ENCODE measurements at places on chromosomes 7 and 10. TPM values are rescaled to one million over a fixed set of nuclear protein-coding genes. Genes with fewer than 3 reads are reported as not detected.

GRCh38 chr7:129702316-129702715 lies 90.8 kb downstream of the NRF1 start:
- no peak for DNase-seq
- no peak overlapping the region for H3K4me3 ChIP-seq
- H3K36me3 ChIP-seq: no peaks in the 10 kb centered on the region

The ADRA2A gene
- total RNA-seq: 0.32 TPM

GRCh38 chr7:158458096-158458495 lies 129.5 kb downstream of the PTPRN2 start:
- H3K4me3 ChIP-seq: no peak overlapping the region
- no peak for DNase-seq
- H3K27me3 ChIP-seq: no peaks in the 10 kb centered on the region
- no peaks in the 10 kb centered on the region for H3K4me1 ChIP-seq

- no peaks in the 10 kb centered on the region for H3K36me3 ChIP-seq
- DNase-seq: no peak
- H3K4me1 ChIP-seq: no peaks in the 10 kb centered on the region
- no peak overlapping the region for H3K4me3 ChIP-seq
Observed at GRCh38 chr7:14158111-14158510, 168.6 kb upstream of the ETV1 start.

The ST8SIA6 gene
- total RNA-seq: 0.39 TPM

The KEL gene
- not detected for total RNA-seq

DNA sequence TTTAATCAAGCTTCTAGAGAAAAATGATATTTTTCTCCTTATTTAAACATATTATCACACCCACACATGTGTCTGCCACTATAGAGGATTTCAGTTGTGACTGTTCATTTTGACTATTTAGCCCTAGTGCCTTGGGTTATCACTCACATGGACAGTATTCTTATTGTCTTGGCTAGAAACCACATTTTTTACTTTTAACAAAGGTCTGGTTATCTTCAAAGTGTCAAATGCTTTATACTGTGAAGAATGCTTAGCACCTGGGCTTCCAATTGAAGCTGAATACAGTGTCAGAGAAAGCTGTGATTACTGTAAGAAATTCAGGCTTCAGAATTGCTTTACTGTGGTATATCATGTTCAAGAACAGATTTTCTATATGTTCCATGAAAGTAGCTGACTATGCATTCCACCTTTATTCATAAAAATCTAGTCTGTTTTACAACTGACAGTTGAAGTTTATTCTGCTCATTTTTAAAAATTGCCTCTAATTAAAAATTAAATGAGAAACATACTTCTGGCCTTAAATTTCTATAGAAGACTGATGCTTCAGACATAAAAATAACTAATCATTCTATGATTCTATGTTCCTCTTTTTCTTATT lies 278.6 kb downstream of the SEMA3D start:
- no peak overlapping the region for H3K4me3 ChIP-seq
- H3K27me3 ChIP-seq: no peaks in the 10 kb centered on the region
- no peak overlapping the region for H3K27ac ChIP-seq
- H3K4me1 ChIP-seq: no peaks in the 10 kb centered on the region

DNA sequence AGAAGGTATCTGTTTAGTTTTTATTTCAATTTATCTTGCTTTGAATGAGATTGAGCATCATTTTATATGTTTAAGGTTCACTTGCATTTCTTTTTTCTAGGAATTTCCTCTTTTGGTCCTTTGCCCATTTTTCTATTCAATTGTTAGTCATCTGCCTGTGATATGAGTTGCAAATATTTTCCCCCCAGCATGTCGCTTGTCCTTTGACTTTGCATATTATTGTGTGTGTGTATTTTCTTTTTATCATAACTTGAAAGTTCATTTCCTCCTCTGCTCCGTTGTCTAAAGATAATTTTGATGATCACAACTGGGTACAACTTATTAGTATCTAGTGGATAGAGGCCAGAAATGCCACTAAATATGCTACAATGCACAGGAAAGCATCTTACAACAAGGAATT lies 132.7 kb upstream of the MDFIC start:
- no peak overlapping the region for H3K4me3 ChIP-seq
- DNase-seq: no peak
- H3K36me3 ChIP-seq: no peaks in the 10 kb centered on the region
- H3K27ac ChIP-seq: no peak overlapping the region

DNA sequence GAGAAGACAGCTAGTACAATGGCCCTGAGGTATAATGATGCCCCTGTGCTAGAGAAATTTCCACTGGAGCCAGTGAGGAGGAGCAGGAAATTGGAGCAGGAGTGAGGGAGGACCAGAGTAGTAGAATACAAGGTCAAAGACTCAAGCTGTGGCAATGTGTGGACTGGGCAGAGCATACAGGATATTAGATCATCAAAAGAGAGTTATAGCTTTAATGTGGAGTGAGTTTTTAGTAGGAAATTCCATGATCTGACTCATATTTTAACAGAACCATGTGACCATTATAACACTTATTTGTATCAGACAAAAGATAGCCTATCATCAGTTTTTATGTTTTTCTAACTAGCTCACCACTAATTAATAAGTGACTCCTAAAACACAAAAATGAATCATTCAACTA lies 154.1 kb downstream of the DGKB start:
- no peak overlapping the region for H3K27ac ChIP-seq
- H3K4me3 ChIP-seq: no peak overlapping the region
- H3K27me3 ChIP-seq: no peaks in the 10 kb centered on the region
- H3K36me3 ChIP-seq: no peaks in the 10 kb centered on the region
- no peaks in the 10 kb centered on the region for H3K4me1 ChIP-seq

GRCh38 chr7:131124001-131124629 lies 203.6 kb upstream of the MKLN1 start:
- no peak for DNase-seq
- no peaks in the 10 kb centered on the region for H3K4me1 ChIP-seq
- H3K27me3 ChIP-seq: no peaks in the 10 kb centered on the region
- no peak overlapping the region for H3K4me3 ChIP-seq
- no peak overlapping the region for H3K27ac ChIP-seq

- no peak overlapping the region for H3K4me3 ChIP-seq
- no peak for DNase-seq
- H3K4me1 ChIP-seq: no peaks in the 10 kb centered on the region
- no peaks in the 10 kb centered on the region for H3K27me3 ChIP-seq
- no peaks in the 10 kb centered on the region for H3K36me3 ChIP-seq
Observed at GRCh38 chr10:78560341-78560688, 508.5 kb upstream of the ZMIZ1 start.

DNA sequence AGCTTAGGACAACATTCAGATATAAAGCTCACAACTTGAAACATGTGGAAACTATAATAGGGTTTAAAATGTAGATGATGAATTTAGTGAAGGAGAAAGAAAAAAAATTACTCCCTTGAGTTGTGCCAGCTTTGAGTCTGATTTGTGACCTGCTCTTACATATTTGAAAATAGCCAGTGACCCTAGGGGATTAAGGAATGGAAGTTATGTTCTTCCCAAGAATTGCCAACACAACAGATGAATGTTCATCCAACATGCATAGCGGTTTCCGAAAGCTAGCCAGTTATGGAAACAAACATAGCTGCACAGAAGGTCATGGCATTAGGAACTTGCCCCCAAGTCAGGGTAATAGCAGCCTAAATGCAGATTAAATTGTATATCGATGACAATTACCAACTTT lies 10.8 kb downstream of the TMEM196 start:
- H3K27me3 ChIP-seq: no peaks in the 10 kb centered on the region
- no peak overlapping the region for H3K27ac ChIP-seq
- DNase-seq: no peak
- H3K4me3 ChIP-seq: no peak overlapping the region
- no peaks in the 10 kb centered on the region for H3K36me3 ChIP-seq
- H3K4me1 ChIP-seq: no peaks in the 10 kb centered on the region

The OPTN gene
- total RNA-seq: 35.5 TPM

DNA sequence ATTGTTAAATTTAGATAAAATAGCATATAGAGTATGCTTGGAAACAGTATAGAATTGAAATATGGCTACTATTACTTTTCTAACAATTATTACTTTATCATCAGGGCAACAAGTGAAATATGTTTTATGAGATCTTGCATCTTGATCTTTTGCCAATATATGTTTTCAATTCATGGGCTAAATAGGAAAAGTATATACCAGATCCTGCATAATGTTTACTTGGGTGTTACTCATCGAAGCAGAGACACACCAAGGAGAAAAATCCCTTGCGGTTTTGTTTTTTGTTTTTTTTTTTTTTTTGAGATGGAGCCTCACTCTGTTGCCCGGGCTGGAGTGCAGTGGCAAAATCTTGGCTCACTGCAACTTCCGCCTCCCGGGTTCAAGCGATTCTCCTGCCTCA lies 541.4 kb downstream of the SUGCT start:
- H3K4me3 ChIP-seq: no peak overlapping the region
- no peak for DNase-seq
- H3K27me3 ChIP-seq: no peaks in the 10 kb centered on the region
- H3K36me3 ChIP-seq: no peaks in the 10 kb centered on the region
- H3K4me1 ChIP-seq: no peaks in the 10 kb centered on the region
- no peak overlapping the region for H3K27ac ChIP-seq

The PHYHIPL gene
- total RNA-seq: 0.71 TPM

GRCh38 chr7:29748286-29749099 lies 57.8 kb upstream of the WIPF3 start:
- no peaks in the 10 kb centered on the region for H3K27me3 ChIP-seq
- no peaks in the 10 kb centered on the region for H3K36me3 ChIP-seq
- H3K4me1 ChIP-seq: no peaks in the 10 kb centered on the region
- no peak overlapping the region for H3K4me3 ChIP-seq

DNA sequence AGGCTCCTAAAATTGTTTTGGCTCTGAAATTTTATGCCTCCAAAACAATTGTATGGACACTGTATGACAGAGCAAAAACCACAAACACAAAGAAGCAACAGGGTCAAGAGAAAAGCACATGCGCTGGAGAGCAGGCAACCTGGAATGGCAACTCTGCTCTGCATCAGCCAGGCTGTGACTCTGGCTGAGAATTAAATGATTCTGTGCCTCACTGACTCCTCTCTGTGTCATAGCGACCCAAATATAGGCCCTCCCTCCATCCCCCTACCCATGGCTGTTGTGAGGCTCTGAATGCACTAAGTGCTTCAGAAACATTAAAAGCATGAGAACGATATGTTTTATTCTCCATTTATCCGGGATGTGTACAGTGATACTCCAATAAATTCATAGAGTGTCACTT lies 24.9 kb upstream of the NEBL start:
- no peaks in the 10 kb centered on the region for H3K36me3 ChIP-seq
- no peak overlapping the region for H3K27ac ChIP-seq
- H3K4me3 ChIP-seq: no peak overlapping the region
- H3K27me3 ChIP-seq: no peaks in the 10 kb centered on the region
- no peaks in the 10 kb centered on the region for H3K4me1 ChIP-seq
- DNase-seq: no peak

DNA sequence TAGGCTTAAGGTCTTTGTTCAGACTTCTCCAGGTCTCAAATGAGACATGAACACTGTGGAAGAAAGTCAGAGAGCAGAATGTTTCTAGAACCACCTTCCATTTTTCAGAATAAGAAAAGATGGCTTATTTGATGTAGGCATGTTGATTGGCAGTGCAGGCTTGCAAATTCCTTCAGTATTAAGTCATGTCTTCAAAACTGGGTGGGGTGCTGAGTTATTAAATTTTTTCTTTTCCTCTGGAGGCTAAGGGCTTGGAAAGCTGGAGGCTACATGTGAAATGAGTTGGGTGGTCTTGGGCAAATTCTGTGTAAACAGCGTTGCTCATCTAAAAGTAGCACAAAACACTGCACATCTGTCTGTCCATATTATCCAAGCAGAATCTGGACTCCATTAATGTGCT lies 62.8 kb downstream of the PRTFDC1 start:
- DNase-seq: no peak
- H3K4me1 ChIP-seq: no peaks in the 10 kb centered on the region
- H3K27me3 ChIP-seq: no peaks in the 10 kb centered on the region
- H3K4me3 ChIP-seq: no peak overlapping the region
